ENCODE measurements at places on chromosomes 13 and 19.

DNA sequence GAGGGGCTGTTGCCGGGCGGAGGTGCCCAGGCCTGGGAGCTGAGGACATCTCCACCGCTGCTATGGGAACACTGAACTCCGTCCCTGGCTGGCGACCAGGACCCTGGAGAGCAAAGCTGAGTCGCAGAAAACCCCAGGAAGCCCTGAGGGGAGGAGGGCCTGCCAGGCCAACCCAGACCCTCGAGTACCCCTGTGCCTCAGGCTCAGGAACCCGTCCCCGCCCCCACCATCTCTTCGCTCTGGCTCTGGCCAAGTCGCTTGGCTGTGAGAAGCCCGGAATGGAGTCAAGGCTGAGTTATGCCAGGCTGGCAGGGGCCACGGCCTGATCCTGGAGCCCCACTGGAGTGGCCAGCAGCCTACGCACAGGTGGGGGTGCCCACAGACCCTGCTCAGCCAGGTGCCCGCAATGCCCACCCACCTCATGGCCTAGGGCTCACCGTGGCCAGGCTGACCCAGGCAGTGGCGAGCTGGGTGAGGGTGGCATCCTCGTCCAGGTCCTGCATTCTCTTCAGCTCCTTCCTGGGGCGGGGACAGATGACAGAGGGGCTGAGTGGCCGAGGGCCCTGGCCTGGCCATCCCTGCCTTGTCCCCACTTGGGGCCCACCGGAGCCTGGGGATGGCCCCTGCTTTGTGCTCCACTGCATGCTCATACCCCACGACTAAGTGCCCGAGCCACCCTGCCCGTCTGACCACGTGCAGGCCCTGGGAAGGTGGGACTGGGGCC lies 8.5 kb upstream of the CERS1 start:
- DNase-seq = no peak

DNA sequence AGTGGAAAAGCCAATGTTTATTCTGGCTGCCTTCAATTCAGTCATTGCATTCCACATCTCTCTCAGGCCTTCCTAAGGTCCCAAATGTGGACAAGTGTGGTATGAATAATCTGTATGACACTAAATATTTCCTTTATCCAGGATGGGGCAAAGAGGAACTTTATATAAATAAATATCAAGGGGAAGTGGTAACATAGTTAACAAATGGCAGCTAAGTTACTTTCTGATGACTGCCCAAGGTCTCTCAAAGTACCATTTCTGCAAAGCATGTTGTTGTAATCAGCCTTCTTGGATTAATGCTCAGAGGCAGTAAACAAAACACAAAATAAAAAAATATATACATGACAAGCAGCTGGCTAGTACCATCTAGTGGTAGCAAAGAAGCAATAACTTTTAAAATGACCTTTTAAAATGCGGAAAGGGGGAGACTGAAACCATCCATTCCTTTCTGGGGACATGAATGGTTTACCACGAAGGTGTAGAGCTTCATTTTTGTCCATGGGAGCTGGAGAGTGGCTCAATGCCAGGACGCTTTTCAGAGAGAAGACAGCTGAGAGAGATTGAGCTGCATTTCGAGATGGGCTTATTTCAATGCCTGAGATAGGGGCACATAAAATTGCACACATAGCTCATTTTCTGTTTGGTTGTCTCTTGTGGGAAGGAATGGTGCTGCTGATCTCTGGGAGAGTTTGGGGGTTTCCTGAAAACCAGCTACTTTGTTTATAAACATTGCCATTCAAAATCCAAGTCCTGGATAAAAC lies 259.2 kb downstream of the RFC3 start:
- no peak for DNase-seq

- DNase-seq = no peak
These were observed 12.2 kb downstream of the NFIX start for GRCh38 chr19:13007292-13008045.

DNA sequence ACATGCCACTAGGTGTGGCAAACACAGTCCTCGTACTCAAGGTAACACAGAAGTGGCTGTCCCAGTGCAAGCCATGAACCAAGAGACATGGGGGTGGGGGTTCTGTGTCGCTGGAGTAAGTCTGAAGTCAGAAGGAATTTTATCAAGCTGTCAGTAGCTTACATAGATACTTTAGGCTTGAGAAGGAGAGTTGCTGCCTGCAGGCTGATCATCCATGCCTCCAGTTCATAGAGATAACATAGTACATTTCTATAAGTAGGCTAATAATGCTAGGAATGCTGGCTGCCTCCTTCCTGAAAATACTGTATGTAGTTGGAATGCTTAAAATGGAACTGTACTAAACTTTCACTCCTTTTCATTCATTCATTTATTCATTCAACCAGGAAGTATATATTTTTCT lies 70.1 kb downstream of the CAB39L start:
- DNase-seq = no peak

- DNase-seq = peak; percentile 72
These were observed 670 bp downstream of the MAP2K7 start for GRCh38 chr19:7904074-7905020.
